ENCODE measurements at places on chromosomes 4 and X.
A peak's percentile ranks its signal among the peaks of the same experiment; 100 is the strongest.

GRCh38 chr4:135382280-135382959 lies 1180.8 kb upstream of the PABPC4L start:
- DNase-seq: no peak

DNA sequence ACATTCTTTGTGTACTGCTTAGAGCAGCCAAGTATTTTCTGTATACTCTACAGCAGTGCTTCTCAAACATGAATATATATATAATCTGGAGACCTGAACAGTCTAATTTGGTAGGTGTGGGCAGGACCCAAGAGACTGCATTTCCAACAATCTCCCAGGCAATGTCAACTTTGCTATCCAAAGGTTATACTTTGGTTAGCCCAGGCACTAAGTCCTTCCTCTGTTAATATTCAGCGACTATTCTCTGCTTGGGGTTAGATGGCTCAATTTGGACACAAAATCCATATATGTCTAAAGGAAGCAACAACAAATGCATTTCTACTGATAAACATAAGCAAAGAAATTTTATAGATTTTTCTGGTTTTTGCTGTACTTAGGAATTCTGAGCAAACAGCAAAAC lies 480.0 kb upstream of the RPS6KA3 start:
- no peak for DNase-seq

- DNase-seq: no peak
Observed at GRCh38 chr4:173731257-173731656, 201.2 kb upstream of the HAND2 start.

DNA sequence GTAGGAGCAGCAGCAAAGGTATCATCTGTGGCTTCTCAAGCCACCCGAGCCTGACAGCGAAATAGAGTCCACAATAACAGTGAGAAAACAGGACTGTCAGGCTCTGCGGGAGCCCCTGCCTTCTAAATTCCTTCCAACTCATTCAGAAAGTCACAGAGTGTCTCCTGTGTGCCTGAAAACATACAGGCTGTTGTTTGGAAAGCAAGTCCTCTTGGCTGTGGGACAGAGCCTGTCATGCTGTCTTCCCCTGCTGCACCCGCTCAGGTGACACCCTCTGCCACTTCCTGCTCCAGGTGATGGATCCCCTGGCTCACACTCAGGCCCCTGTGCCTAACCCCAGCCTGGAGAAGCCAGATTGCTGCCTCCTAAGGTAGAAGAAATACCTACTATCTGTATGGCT lies 152.3 kb downstream of the RAB28 start:
- no peak for DNase-seq

GRCh38 chr4:41216294-41217019 lies 2.1 kb upstream of the APBB2 start:
- DNase-seq: peak; percentile 60

DNA sequence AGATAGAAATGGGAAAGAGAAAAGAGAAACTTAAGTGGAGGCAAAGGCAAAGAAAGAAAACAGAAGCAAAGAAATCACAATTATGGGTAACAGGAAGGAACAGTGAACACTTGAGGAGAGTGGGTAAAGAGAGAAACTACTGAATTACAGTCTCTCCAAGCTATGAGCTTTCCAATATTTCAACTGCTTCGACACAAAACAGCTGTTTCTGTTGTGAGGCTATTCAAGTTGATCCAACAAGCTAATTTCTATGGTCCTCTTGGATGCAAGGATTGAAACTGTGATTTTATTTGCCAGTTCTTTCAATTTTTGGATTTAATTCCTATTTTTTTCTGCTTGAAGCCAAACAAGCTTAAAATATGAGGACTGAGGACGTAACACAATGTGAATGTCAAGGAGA lies 80.5 kb upstream of the ADGRA3 start:
- DNase-seq: no peak

DNA sequence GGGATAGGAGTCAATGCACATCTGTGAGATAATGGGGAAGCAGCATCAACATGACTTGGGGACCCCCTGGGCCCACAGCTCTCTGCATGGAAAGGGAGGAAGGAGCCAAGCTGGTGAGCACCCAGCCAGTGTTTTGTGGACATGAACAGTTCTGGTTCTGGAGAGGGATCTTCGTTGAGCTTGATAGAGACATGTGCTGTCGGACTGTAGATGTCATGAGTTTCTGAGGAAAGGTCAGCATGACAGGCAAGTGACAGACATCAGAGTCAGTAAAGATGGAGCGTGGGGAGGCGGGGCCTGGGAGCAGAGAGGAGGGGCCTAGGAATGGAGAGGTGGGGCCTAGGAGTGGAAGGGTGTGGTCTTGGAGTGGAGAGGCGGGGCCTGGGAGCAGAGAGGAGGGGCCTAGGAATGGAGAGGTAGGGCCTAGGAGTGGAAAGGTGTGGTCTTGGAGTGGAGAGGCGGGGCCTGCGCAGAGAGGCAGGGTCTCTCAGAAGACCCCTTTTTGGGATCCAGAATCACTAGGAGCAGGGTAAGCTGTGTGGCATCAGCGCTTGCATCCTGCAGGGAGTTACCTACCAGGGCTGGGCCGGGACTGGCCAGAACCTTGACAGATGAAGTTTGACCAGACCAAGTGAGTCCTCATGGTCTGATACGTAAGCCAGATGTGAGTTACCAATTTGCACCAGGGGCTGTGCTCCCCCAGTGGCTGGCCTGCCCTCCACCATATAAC lies 33.7 kb downstream of the PIGG start:
- no peak for DNase-seq

GRCh38 chr4:127416115-127416514 lies 216.6 kb upstream of the INTU start:
- no peak for DNase-seq

DNA sequence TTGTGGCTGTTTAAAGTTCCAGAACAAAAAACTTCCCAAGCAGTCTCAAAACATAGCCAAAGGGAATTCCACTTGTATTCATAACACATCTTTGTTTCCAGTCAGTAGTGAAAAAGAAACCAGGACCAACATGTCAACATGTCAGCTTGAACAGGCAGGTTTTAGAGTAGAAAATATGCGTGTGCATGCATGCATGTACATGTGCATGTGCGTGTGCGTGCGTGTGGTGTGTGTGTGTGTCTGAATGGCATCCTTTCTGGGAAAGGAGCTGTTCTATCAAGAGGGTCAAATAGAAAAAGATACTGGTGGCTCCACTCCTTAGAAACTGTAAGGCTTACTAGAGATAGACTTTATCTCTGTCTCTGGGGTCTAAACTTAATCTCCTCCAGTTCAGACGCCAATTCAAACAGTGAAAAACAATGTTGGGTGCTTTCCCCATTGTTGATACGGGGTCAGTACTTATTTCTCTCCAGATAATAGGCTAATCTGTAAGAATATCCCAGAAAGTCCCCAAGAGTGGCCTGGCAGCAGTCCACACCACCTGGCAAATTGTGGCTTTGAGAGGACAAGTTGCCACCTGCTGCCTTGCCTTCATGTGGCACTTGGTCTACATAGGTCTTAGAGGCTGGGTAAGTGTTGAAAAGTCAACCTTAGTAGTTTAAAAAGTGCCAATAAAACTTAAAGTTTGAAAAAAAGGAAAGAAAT lies 110.4 kb downstream of the SCD5 start:
- no peak for DNase-seq

DNA sequence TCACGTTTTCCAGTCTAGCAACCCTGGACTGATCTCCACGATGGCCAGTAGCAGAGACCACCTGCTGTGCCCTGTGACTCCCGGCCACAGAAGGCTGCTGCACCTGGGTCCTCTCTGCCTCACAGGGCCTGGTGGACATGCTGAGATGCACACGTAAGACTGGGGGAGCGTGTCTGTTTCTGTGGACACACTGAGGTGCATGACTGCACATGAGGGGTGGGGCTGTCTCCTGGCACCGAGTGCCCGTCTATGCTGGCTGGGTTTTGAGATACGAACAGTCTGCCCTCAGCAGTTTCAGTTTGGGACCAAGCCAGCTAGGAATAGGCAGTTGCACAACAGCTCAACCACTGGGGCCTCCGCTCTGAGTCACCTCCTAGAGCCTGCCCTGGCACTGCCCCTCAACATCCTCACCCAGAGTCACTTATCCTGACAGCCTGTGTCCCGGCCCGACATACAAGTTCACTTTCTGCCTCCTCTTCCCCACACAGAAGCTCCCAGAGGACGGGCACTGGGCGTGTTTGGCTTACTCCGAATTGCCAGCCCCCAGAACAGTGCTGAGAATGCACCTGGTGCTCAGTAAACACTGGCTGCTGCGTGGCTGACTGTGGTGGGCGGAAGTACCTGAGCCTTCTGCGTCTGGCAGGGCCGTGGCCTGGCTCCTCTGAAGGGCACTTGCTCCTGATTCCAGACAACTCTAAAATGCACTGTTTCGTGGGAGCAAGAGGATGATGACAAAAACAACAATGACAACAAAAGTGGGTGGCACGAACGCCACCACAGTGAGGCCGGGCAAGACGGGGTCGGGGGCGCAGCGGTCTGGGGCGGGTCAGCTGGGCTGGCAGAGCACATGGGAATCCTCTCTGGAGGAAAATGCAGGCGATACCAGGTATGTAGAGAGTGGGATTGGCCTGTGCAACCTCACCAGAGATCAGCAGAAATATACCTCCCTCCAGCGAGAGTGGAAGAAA lies 30.9 kb downstream of the RNF212 start:
- DNase-seq: no peak

- no peak for DNase-seq
Observed at GRCh38 chr4:180641495-180641894, 1601.7 kb upstream of the TENM3 start.

- DNase-seq: no peak
Observed at GRCh38 chr4:74638689-74639088, 155.6 kb downstream of the BTC start.

- DNase-seq: no peak
Observed at GRCh38 chr4:4564522-4564921, 22.7 kb upstream of the STX18 start.

- DNase-seq: no peak
Observed at GRCh38 chr4:77193511-77194102, 36.6 kb downstream of the CCNG2 start.

DNA sequence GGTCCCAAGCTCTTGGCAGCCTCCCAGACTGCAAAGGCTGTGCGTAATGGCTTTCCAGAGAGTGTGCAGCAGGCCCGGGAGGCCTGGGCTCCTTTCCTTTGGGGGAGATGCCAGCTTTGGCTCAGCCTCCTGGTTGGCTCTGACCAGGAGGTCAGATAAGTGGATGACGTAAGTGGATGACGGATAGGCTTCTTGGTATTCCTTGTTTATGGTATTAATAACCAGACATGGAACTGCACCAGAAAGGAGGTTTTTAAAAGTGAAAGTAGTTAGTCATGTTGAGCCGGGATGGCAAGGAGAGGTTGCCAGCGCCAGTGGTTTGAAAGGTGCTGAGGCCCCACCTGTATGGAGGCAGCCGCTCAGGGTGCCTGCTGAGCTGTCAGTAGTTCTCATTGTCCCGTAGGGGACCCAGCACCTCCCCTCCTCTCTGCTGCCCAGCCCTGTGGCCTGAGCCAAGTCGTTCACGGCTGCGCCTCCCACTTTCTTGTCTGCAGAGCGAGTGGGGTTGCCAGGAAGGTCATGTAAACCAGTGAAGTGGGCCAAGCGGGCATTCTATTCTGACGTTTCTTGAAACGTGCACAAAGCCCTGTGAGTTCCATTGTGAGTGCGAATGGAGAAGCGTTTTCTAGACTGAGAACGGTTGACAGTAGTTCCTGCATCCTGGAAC lies 28.7 kb upstream of the STOX2 start:
- DNase-seq: no peak

DNA sequence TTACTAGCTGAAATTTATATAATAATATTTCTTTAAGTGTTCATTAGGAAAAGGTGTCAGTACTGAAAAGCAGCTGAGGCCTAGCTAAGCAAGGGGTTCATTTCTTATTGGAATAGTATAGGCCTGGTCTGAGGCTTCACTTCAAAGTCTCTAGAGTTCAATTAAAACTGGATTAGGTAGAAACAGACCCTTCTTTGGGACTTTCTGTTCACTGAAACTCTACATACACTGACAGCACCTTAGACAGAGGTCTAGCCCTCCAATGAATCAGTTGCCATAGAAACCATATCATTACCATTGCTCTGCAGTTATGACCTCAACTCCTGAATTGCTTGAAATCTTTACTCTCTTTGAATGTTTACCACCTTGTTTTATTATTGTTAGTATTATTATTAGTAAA lies 86.4 kb upstream of the MAB21L2 start:
- DNase-seq: no peak

DNA sequence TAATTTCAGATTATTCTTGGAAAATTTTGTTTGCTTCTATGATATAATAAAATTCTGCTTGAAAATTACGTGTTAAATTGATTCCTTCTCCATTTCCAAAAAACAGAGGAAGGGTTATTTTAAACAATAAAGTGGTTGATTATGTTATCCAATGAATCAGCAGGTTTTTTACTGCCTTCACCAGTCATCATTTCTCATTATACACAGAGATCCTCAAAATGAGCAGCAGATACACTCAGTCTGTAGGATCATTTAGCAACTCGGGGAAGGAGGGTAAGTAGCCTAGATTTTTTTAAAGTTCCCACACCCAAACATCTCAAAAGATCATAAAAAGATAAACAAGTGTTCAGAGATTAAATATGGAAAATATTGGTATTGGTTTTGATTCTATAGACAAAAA lies 6.8 kb upstream of the TMEM144 start:
- no peak for DNase-seq

DNA sequence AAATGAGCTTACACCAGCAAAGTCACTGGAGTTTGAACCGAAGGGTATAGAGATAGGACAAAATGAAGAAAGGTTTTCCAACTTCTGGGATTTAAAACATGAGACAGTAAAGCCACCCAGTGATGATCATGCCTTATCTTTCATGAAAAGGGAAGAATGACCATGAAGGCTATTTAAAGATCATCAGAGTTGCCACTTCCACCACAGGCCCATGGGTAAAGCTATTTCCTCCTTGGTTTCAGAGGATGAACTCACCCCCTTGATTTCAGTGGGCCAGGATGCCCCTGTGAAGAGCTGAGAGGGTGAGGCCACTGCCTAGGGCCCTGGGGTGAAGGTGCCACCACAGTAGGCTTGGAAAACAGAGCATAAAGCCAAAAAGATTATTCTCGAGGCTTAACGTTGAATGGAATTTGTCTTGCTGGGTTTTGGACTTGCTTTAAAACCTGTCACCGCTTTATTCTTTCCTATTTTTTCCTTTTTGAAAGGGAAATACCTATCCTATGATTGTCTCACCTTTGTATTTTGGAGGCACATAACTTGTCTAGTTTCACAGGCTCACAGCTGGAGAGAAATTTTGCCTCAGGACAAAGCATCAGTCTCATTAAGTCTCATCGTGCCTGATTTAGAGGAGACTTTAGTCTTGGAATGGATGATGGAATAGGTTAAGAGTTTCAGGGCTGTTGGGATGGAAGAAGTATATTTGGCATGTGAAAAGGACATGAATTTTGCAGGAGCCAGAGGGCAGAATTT lies 254.0 kb downstream of the SNCA start:
- no peak for DNase-seq

GRCh38 chr4:48180234-48180633 lies 46.2 kb upstream of the TXK start:
- no peak for DNase-seq

DNA sequence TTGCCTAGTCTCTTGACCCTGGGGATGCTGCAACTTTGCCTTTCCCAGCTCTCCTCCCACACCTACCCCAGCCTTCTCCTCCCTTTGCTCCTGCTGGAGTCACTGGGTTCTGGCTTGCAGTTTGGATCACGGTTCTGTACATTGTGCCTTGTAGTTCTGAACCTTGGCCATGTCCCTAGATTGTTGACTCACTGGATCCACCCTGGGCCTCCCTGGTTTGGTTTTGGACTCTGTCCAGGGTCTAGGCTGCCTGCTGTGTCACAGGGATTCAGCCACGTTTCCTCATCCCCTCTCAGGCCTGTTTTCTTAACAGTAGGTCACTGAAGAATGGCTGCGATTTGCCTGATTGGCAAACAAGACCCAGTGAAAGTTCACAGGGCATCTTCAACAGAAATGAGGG lies 11.5 kb upstream of the GABRE start:
- no peak for DNase-seq

GRCh38 chrX:27619975-27620374 lies 29.8 kb downstream of the DCAF8L2 start:
- no peak for DNase-seq
